ENCODE measurements at places on chromosomes 3 and 15.

DNA sequence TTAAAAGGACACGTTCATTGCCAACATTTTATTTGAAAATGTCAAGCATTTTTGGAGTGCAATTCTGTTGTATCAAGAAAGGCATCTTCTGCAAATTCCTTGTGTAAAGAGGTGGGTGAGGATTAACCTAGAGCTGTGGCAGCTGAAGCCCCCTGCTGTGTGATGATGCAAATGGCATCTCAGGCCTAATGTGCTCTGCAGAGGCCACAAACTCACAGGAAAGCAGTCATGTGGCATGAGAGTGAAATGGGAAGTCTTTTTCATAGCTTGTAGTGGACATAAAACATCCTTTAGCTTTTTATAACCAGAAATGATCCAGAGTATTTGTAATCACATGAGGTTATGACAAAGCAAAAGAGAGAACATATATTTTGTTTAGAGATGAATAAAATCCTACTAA is 6.4 kb downstream of the CADM2 start:
- DNase-seq: peak; percentile 22

- no peak for DNase-seq
These were observed 115.6 kb downstream of the PDE8A start for GRCh38 chr15:85097250-85097649.

GRCh38 chr3:98645039-98645438 is 51.6 kb upstream of the CPOX start:
- DNase-seq: no peak

DNA sequence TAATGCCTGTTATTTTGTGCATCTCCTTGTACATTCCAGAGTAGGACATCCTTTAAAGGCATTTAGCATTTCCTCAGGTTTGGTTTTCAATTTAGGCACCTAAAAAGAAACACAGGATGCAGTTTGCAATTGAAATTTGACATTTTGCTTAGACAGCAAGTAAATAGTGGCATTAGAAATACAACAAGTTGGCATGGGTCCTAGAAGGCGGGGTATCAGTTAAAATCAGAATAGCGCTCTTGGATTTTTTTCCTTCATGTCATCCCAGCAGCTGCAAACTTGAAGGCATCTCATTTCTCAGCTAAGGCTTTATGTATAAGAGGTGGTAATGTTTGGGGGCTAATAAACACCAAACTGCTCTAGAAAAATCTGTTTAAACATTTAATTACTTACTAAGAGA is 47.5 kb upstream of the SKOR1 start:
- DNase-seq: no peak

DNA sequence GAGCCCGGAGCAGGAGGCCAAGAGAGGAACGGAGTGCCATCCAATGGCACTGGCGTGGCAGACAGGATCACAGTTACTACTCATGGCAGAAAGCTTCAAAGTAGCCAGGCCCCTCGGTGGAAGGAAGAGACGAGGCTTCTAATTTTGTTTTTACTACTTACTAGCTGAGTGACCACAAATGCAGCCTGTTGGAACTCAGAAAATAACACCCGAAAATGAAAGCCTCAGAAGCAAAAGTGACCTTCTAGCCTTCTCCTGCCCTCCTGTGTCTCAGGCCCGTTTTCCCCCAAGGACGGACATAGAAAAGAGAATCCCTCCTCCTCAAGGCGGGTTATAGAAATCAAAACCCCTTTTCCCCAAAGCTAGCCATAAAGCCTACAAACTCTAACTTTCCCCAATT is 9.9 kb upstream of the STRA6 start:
- DNase-seq: no peak

- DNase-seq: no peak
These were observed 207.2 kb downstream of the RYR3 start for GRCh38 chr15:33517944-33518343.

GRCh38 chr3:120625159-120625586 is 29.0 kb downstream of the NDUFB4 start:
- peak; percentile 30 for DNase-seq

DNA sequence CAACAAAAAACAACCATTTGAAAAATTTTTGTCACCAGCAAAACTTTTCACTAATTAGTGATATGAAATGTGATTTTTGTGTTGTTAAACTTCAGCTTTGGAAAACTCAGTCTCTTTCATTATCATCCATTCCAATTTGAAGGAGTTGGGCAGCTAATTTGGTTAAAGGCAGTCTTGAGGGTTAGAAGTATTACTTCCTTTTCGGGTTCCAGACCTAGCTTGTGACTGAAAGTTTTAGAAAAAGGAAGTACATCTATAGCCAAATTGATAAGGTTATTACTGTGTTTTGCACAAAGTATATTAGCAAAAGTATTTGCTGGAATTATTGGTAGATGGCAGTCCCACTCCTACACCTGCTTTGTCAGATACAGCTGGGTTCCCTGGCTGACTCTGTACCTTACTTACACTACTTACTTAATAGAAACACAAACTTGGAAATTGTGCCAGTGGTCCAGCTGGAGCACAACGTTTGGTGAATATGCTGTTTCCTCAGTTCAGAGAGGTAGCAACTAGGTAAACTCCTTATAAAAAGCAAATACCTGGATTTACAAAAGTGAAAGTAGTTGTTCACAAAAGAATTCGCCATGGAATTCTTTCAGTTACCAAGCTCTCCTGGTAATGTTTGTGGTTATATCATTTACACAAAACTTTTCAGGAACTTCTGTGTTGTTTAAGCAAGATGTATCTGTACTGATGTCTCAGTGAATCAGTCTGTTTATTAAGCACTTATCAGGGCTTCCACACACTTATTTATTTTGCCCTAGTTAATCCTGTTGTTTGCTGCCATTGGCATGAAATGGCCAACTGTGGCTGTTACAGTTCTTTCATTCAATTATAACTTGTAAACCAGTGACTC is 31.6 kb downstream of the TIPARP start:
- peak; percentile 30 for DNase-seq

DNA sequence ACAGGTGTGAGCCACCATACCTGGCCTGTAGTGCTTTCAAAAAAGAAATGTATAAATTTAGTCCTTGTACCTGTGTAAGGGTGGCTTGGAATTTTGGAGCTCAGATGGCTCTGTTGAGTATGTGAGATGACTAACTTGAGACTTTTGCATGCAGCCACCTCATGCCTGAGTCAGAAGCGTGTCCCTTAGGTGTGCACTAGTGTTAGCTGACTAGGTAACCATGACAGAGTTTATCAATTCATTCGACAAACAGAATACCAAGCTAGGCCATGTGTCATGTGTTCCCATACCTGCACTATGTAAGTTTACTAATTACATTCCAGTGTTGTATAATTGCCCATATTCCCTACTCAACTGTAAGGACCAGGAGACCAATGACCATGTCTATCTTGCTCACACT is 4.0 kb upstream of the ZNF639 start:
- DNase-seq: no peak

- DNase-seq: no peak
These were observed 106.0 kb downstream of the LRIG1 start for GRCh38 chr3:66394753-66395249.

DNA sequence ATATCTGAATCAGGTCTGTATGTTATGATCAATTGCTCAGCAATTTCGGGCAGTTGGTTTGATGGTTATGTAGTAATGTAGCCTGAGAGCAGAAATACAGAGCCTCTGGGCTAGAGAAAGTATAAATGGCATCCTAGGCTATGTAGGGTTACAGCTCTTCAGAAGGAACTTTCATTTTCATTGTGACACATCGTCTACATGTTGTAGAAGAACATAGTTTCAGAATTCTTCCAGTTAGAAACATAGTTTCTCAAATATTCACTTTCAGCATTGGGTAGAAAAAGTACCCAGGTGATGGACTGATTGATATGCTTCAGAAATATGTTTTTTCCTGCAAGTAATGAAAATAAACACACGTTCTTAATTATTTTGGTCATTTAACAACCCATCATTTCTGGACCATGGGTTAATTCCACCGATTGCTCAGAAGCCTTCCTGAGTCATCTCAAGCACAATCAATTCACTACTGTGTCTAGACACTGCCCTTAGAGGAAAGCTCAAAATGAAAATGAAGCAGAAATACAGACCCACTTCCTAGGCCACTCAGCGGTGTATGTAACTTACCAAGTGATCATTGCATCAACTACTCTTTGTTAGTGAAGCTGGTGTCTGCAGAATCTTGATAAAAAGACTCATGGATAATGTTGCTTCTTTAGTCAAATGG is 88.8 kb upstream of the TSEN2 start:
- no peak for DNase-seq

GRCh38 chr3:52795298-52795900 is 803 bp downstream of the ITIH3 start:
- DNase-seq: no peak

- no peak for DNase-seq
These were observed 11.2 kb downstream of the IGDCC4 start for GRCh38 chr15:65411465-65412071.

DNA sequence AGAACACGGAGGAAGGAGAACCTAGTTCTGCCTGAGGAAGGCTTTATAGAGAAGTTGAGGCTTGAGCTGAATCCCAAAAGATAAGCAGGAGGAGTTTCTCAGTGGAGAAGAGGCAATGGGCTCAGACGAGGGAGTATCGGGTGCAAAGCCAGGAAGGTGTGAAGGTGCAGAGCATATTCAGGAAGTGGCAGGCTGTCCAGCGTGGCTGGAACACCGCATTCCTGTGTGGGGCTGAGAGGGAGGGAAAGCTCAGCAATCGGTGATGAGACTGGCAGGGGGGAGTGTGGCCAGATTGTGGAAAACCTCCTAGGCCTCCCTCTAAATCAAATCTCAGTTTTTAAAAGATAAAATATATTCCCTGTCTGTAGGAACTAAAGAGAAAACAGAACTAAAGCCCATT is 63.0 kb downstream of the ARHGAP31 start:
- no peak for DNase-seq

DNA sequence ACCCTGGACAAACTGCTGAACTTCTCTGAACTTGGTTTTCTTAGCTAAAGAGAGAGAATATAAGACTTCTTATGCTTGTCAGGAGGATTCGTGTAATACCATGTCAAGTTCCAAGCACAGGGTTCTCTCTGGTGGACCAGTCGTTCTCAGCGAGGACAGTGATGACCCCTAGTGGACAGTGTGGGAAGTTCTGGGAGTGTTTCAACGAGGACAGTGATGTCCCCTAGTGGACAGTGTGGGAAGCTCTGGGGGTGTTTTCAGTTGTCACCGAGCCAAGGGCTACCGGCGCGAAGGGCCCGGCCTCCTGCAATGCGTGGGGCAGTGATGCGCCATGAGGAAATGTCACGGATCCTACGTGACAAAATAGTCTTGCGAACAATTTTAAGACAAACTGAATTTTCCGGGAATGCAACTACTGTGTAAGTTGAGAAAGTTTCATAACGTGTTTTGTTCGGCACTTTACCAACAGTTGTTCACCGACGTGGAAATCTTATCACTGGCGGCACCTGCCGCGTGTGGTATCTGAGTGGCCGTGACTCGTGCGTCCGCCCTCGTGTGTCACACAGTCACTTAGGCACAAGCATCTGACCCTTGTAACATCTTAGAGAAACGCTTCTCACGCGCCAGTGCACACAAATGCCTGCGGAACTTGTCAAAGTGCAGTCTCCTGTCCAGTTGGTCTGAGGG is 39.3 kb upstream of the MUC4 start:
- peak; percentile 90 for DNase-seq

DNA sequence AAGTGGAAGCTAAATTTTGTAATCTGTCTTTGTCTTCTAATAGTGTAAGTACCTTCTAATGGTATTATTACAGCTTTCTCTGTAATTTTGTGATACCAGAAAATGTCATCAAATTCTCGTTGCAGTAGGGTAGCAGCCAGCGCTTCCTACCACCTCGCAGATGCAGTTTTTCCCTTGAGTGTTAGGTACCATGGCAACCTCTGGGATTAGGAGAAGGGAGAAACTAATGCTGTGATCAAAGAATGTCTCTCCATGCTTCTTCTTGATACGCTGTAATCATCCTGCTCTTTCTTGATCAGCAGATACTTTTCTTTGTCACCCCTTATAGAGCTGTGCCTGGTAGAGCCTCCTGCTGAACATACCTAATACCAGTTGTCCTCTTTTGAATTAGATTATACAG is 27.7 kb downstream of the SRP14 start:
- DNase-seq: no peak

GRCh38 chr15:61537337-61537736 is 308.2 kb upstream of the RORA start:
- no peak for DNase-seq

GRCh38 chr15:66278056-66278455 is 15.3 kb upstream of the DIS3L start:
- DNase-seq: no peak

GRCh38 chr15:77808581-77809177 is 176.0 kb upstream of the LINGO1 start:
- no peak for DNase-seq

GRCh38 chr15:63915873-63916771 is 82.4 kb upstream of the HERC1 start:
- DNase-seq: peak; percentile 23

DNA sequence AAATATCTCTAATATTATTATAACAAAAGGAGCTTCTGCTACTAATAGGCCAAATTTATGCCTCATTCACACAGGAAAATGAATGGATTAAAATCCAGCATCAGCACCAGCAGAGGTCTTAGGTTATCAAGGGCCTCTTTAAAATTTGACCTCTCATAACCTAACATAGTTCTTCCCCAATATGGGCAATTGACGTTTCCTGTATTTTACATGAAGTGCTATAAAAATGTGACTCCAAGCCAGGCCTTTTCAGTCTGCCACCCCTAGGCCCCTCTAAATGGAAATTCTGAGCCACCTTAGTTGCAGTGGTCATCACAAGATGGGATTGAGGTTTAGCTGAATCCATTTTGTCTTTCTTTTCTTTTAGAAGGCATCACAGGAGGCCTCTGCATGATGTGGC is 70.1 kb downstream of the CASR start:
- no peak for DNase-seq

- peak; percentile 71 for DNase-seq
These were observed 11.8 kb upstream of the USP3 start for GRCh38 chr15:63492541-63493077.

DNA sequence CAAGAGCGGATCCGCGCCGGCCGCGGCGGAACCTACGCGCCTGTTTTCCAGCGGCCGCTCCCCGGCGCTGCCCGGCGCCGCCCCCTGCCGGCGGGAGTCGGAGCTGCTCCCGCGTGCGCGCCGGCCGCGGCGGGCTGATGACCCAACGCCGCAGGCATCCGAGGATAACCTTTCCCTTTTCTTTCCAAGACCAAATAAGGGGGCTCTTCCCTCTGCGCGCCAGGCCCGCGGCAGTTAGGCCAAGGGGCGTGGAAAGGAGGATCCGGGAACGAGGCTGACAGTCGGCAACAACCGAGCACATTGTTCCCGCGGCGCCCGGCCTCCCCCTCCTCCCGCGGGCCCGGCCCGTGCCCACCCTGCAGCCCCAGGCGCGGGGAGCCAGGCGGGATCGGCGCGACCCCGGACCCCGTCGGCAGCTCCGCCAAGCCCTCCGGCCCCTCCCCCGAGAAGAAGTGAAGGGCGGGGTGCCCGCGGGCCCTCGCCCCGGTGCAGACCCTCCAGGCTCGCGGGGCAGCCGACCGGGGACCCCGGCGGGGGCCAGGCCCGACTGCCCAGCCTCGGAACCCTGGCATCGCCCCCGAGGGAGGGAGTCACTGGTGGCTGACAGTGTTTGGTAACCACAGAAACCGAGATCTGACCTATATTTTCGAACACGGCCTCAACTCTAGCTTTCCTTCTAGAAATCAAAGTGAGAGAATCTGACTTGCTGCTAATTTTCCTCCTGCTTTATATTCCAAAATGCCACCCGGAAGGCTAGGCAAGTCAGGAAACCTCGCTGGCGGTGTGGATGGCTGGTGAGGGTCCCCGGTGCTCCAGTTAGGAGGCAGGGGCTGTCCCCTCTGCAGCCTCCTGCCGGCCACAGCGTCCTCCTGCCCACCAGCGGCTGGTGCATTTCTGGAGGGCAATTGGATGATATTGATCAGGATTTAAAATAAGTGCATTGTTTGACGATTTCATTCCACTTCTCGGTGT is 45.6 kb upstream of the SYNM start:
- peak; percentile 84 for DNase-seq

GRCh38 chr3:174786825-174787224 is 72.3 kb upstream of the NAALADL2 start:
- no peak for DNase-seq
